Mesenteric fat pad (tissue), 1 donor: ENCODE measurements at places on chromosomes 2 and 18. TPM values are rescaled to one million over a fixed set of nuclear protein-coding genes. Genes with fewer than 3 reads are reported as not detected.

The CYS1 gene
- 0.80 TPM for total RNA-seq

The FHOD3 gene
- total RNA-seq: 5.4 TPM

The EFEMP1 gene
- 446 TPM for total RNA-seq

The UGT1A8 gene
- not detected for total RNA-seq

DNA sequence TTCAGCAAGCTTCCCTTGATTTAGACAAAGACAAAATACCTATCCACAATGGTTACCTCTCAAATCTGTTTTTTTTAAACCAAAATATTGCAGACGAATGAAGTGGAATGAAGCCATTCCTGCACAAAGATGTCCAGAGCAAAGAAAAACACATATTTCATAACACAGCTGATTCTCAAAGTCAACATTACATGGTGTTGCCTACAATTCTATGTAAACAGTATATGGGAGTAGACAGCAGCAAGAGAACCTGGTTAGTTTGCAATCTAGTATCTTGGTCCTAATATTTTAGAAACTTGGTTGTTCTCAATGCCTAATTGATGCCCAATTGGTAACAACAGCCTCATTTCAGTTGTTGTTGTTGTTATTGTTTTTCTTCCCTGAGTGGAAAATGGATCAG is 1240.9 kb upstream of the CHAC2 start:
- no peak for DNase-seq

DNA sequence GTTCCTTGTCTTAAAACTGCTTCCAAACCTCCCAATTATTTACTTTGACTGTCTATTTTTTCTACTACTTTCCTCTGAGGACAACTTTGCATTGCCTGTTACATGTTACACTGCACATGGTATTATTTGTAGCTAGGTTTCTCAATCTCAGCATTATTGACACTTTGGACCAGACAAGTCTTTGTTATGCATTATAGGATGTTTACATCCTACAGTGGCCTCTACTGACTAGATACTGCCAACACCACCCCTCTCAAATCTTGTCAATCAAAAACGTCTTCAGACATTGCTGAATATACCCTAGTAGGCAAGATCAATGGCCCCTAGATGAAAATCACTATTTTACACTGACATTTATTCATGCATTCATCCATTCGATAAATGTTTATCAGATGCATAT is 129.6 kb upstream of the DNAJC10 start:
- no peak for DNase-seq
